ENCODE measurements at places on chromosomes 2 and 18.

- peak overlapping the region; percentile 43 for H3K27ac ChIP-seq
- no peak overlapping the region for H3K4me3 ChIP-seq
- peaks cover 2% of the 10 kb centered on the region for H3K4me1 ChIP-seq
- H3K27me3 ChIP-seq: no peaks in the 10 kb centered on the region
Measured at GRCh38 chr2:112332123-112332696, 56.8 kb downstream of the ZC3H6 start.

DNA sequence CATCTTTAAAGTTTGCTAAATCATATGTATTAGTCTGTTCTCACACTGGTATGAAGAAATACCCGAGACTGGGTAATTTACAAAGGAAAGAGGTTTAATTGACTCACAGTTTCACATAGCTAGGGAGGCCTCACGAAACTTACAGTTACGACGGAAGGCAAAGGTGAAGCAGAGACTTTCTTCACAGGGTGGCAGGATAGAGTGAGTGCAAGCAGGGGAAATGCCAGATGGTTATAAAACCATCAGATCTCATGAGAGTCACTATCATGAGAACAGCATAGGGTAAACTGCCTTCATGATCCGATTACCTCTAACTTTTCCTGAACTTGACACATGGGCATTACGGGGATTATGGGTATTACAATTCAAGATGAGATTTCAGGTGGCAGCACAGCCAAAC lies 1075.2 kb upstream of the NRXN1 start:
- no peaks in the 10 kb centered on the region for H3K27me3 ChIP-seq
- H3K4me1 ChIP-seq: no peaks in the 10 kb centered on the region
- no peak overlapping the region for H3K27ac ChIP-seq
- H3K4me3 ChIP-seq: no peak overlapping the region

GRCh38 chr2:151028691-151029176 lies 232.9 kb downstream of the RBM43 start:
- DNase-seq: no peak
- no peaks in the 10 kb centered on the region for H3K36me3 ChIP-seq

DNA sequence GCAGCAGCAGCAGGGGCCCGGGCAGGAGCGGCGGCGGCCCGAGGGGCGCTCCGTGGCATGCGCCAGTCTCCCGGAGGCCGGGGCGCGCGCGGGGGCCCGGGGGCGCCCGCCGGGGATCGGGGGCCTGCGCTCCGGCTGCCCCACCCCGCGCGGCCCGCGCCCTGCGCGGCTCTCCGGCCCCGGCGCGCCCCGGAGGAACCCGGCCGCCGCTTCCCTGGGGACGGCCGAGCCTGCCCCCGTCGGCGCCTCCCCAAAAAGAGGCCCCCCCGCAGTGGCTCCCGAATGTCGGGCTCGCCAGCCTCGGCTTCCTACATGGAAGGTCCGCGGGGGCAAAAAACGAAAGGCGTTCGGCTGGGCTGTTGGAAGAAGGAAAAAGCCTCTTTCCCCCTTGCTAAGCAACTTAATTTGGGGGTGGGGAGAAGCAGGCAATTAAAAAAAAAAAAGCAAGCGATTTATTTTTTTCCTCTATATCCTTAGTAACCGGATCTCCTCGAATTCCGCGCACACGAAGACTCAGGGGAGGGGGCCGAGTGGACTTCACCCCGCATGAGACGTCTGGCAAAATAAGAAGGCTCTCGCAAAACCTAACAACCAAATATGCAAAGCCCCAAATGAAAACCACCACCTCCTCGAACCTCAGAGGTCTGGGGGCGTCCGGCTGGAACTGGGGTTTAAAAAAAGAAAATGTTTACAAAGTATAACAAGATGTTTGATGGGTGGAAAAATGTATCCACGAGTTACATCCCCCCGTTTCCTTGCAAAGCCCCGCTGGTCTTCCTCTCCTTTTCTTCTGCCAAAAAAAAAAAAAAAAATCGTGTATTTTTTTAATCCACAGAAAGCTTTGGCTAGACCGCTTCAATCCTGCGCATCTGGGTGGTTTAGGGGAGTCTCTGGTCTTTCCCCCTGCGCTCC lies at the start of gene SMAD7:
Gene SMAD7 (minus strand): TSS at position 430 of the 912 bp plus-strand sequence. CDS start 541 bp downstream, outside the sequence.
- H3K27me3 ChIP-seq: no peaks in the 10 kb centered on the region
- no peak for DNase-seq
- peaks cover 41% of the 10 kb centered on the region for H3K4me1 ChIP-seq
- peaks cover 4% of the 10 kb centered on the region for H3K36me3 ChIP-seq
- H3K4me3 ChIP-seq: peak within 1 kb of the TSS; percentile 95

DNA sequence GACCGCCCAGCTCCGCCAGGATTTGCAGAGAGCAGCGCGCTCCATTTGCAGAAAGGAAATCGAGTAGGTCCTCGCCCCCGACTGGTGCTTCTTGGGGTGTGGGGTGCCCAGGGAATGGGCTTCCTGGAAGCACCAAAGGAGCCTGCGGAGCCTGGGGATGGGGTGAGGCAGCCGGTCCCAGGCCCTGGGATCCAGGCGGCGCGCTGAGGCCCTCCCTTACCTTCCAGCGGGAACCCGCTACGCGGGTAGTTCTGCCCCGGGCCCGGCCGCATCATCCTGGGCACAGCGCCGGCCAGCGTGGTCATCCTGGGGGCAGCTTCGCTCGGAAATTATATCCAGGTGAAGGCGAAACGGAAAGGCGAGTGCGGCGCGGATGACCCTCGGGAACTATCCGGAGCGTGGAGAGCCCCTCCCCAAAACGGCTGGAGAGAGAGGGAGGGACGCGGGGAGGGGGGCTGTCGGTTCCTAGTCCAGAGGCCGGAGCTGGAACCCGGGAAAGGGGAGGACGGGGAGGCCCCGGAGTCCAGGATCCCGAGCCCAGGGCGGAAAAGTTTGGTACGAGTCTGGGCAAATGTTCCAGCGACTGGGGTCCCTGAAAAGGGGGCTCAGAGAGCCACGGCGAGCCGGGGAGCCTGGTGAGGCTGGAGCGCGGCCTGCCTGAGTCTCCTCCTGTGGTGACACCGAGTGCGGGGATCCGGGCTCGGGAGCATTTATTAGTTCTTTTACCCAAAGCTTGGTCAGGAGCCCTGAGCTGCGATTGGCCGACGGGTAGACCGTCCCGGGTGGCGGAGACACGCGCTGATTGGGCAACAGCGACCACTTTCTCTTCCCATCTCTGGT lies at the start of gene PAX3:
Gene PAX3 (minus strand): TSS at position 688 of the 840 bp plus-strand sequence. CDS start 383 bp downstream, at position 305.
- peak within 1 kb of the TSS; percentile 1 for H3K4me3 ChIP-seq
- H3K27me3 ChIP-seq: peaks cover 88% of the 10 kb centered on the region
- no peak for DNase-seq
- H3K4me1 ChIP-seq: peaks cover 26% of the 10 kb centered on the region
- no peak within 1 kb of the TSS for H3K27ac ChIP-seq

- H3K4me1 ChIP-seq: peaks cover 3% of the 10 kb centered on the region
- H3K36me3 ChIP-seq: no peaks in the 10 kb centered on the region
- no peak overlapping the region for H3K4me3 ChIP-seq
- H3K27ac ChIP-seq: no peak overlapping the region
- H3K27me3 ChIP-seq: peaks cover 41% of the 10 kb centered on the region
Measured at GRCh38 chr2:208183526-208183925, 6.3 kb downstream of the C2orf80 start.

DNA sequence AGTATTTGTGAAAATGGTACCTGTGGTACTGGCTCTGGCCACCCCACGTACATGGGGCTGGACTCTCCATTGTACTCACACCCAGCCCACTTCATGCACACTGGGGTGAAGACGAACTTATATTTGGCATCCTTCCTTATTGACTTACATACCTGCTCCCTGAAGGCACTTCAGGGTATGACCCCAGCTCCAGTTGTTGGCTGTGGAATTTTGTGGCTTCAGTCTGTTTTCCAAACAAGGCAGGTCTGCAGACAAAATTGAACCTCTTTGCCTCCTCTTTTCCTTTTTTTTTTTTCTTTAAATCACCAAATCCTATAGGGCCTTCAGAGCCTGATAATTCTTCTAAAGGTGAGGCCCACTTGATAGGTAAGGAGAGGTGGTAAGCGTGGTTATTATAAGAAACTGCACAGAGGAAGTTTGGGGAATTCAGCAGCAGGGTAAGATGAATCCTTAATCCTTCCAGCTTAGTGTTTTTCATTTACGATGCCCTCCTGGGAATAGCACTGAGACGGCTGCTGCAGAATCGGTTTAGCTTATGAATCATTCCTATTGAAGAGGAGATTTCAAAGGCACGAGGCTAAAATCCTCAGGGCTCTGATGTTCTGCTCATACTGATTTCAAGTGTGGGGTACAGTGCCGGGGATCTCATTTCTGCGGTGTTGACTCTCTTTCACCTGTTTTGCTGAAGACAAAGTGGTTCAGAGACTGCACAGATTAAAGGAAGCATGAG lies 55.2 kb downstream of the KIF5C start:
- peak overlapping the region; percentile 67 for H3K4me3 ChIP-seq
- peak overlapping the region; percentile 37 for H3K27ac ChIP-seq
- H3K4me1 ChIP-seq: peaks cover 26% of the 10 kb centered on the region
- H3K36me3 ChIP-seq: peaks cover 8% of the 10 kb centered on the region
- DNase-seq: no peak

GRCh38 chr18:61435064-61435652 lies 101.9 kb downstream of the CDH20 start:
- no peak overlapping the region for H3K27ac ChIP-seq
- H3K4me1 ChIP-seq: no peaks in the 10 kb centered on the region
- no peak overlapping the region for H3K4me3 ChIP-seq

DNA sequence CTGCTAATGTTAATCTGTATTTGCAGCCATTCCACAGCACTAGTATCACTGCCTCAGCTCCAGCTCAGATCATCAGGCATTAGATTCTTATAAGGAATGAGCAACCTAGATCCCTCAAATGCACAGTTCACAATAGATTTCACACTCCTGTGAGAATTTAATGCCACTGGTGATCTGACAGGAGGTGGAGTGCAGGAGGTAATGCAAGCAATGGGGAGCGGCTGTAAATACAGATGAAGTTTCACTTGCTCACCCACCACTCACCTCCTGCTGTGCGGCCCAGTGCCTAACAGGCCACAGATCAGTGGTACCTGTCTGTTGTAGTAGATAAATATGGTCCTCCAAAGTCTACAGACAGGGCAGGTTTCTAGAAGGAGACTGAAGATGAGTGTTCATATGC lies 97.7 kb upstream of the TMEFF2 start:
- no peaks in the 10 kb centered on the region for H3K4me1 ChIP-seq
- DNase-seq: no peak
- H3K27me3 ChIP-seq: no peaks in the 10 kb centered on the region

DNA sequence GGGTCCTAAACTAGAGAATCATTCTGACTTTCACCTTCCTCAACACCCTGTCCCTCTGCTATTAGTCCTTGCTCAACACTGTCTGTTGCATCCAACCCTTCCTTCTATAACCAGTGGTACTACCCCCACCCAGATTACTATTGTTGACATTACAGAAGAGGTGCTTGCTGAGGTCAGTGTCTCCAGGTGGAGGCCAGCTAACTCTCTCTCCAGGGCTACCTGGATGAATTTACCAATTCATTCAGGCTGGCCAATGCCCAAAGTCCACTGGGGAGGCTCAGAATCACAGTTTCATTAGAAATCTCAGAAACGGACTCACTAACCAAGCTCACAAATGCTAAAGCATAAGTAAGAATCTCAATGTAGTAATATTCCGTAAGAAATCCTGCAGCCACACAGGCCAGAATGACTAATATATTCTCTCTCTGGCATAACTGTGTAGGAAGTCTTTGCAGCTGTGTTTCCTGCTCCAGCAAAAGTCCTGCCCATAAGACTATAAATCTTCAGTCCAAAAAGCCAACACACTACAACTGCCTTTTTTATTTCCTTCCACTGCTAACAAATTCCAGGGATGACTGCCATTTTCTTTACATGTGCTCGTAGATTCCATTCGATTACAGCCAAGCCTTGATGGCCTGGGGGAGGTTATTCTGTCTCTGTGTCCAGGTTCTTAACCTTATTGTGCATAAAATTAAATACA lies 10.0 kb upstream of the TTR start:
- no peak for DNase-seq
- no peaks in the 10 kb centered on the region for H3K4me1 ChIP-seq
- peaks cover 6% of the 10 kb centered on the region for H3K27me3 ChIP-seq

All from T-helper 17 cell (primary cell).